Stimulated activated CD4-positive, alpha-beta T cell treated with anti-CD3 and anti-CD28 coated beads, Interleukin-12 subunit alpha, Interleukin-12 subunit beta, amount 100 ng/mL, for 24 hours (primary cell): ENCODE measurements at places on chromosomes 5 and 9.

DNA sequence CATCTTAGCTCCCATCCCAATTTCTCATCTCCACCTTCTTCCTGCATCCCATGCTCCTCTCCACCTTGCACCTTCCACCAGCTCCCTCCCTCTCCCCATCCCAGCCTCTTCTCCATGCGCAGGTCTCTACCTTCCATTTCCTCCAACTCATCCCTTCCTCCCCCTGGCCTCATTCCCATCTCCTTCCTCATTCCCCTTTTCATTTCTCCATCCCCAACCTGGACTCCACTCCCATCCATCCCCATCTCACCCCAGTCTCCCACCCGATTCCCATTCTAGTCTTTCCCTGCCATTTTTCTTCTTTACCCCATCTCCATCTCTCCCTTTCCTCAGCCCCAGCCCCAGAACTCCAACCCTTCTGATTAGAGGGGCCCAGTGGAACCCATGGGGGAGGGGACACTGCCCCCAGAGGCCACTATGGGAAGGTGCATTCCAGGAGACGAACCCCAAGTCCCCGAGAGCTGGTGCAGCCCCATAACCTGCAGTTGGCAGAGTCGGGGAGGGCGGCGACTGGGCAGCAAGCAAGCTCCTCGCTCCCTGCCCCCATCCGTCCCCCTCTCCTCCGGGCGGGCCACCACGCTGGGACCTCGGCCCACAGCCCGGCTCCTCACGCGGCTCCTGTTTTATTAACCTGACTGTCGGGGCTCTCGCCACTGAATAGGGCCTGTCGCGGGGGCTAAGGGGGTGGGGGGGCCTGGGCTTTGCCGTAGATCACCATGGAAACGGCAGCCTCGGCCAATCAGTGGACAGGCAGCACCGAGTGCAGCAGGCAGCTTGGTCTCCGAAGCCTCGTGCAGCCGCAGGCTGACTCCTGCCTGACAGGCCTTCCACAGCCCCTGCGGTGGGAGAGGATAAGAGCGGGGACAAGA is 66.7 kb downstream of the PCDH1 start:
- peak; percentile 6 for DNase-seq

GRCh38 chr5:118592229-118593002 is 395.9 kb downstream of the DTWD2 start:
- DNase-seq: no peak

DNA sequence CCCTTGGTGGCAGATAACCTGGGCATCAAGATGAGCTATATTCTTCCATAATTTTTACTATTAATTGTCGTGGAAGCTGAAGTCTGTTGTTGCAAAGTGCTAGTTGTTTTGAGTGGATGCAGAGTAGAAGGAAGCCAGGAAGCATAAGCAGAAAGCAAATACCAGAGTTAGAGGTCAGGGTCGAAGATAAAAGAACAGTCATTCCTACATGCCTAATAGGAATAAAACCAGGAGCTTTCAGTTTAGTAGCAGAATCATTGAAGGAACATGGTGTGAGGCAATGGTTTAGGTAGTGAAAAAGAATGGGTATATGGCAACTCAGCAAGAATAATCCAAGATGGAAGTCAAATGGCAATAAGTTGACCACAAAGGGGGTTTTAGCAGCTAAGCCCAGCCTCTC is 121.6 kb upstream of the FST start:
- no peak for DNase-seq

GRCh38 chr9:107647141-107647540 is 157.6 kb upstream of the KLF4 start:
- no peak for DNase-seq
